Esophagus squamous epithelium (tissue), 5 donors: ENCODE measurements at places on chromosomes 12 and 14.

GRCh38 chr14:100049220-100049619 lies 16.0 kb upstream of the EVL start:
- DNase-seq, result no peak

- DNase-seq, result no peak
Observed at GRCh38 chr12:6321905-6322304, 11.4 kb downstream of the PLEKHG6 start.

- no peak for DNase-seq
Observed at GRCh38 chr12:237026-237815, 23.3 kb upstream of the SLC6A12 start.

GRCh38 chr14:106547735-106548434 lies 1021.5 kb downstream of the TMEM121 start:
- no peak for DNase-seq

DNA sequence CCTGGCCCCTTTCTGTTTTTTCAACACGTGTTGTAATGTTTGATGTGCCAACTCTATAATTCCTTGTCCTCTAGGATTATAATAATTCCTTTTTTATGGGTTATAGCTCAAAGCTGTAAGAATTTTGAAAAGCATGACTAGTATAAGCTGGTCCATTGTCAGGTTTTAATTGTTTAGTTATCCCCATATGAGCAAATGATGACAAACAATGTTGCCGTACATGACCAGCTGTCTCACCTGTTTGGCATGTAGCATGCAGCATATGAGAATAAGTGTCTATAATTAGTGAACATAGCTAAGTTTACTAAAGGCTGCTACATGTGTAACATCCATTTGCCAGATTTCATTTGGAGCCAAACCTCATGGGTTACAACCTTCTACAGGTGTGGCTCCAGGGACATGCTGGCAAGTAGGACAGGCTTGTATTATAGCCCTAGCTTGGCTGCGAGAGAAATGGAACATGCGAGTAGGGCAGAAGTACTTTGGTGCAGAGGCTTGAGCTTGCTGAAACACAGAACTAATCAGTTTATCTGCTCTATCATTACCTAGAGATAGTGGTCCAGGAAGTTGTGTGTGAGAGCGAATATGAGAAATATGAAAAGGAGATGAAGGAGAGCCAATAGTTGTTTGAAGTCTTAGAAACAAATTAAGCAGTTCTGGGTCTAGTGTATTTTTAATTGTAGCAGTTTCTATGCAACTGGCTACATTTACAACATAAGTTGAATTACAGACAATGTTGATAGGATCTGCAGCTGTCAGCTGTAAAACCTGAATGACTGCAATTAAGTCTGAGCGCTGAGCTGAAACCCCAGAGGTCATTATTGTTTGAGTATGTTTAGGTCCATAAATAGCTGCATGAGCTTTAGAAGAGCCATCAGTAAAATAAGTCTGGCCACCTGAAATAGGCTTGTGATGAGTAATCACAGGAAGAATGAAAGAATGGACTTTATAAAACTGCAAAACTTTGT lies 22.6 kb upstream of the MAPKAPK5 start:
- DNase-seq, result no peak

DNA sequence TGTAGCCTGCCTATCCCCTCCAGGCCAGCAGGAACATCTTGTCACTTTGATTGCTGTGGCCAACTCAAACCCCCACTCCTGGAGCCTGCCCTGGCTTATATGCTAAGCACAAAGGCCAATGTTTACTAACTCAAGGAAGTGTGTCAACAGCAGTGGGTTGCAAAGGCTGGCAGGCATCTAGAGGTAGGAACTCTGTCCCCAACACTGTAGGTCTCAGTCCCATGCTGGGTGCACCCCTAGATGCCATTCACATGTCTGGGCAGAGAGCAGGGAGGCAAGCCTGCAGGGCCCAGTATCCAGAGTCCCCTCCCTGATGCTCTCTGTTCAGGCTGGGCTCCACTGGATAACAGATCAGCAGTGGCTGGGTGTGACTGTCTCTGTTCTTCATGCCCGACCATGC lies 1.6 kb upstream of the HPD start:
- DNase-seq, result no peak

DNA sequence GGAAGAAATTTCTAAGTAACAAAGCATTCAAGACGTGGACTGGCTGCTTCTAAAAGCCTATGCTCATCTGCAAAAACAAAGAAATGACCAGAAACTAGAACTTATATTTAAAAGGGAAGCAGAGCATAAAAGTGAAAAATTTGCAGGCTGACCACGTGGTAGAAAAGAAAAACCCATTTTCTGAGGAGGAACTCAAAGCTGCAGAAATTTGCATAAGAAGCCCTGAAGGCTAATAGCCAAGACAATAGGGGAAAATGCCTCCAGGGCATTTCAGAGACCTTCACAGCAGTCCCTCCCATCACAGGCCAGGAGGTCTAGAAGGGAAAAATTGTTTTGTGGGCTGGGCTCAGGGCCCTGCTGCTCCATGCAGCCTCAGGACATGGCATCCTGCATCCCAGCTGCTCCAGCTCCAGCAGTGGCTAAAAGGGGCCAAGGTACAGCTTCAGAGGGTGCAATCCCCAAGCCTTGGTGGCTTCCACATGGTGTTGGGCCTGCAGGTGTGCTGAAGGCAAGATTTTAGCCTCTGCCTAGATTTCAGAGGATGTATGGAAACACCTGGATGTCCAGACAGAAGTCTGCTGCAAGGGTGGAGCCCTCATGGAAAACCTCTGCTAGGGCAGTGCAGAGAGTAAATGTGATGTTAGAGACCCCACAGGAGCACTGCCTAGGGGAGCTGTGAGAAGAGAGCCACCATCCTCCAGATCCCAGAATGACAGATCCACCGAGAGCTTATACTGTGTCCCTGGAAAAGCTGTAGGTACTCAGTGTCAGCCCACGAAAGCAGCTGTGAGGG lies 55.5 kb downstream of the CHGA start:
- no peak for DNase-seq

DNA sequence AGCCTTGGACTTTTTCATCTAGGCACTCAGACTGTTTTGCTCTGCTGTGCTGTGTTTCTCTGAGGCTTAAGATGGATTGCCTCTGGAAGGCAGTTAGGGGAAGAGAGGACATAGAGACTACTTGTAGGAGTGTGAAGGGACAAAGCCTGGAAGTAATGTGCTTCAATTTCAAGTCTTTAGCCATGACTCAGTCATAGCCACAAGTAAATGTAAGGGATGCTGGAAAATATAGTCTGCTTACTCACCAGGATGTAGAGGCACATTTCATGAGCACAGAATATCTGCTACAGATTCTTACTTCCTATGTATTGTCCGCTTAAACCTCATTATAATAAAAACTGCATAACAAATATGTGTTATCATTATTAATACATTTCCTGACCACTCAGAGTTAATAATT lies 794.3 kb upstream of the NOVA1 start:
- no peak for DNase-seq

- no peak for DNase-seq
Observed at GRCh38 chr14:102095231-102095870, 8.5 kb upstream of the HSP90AA1 start.

GRCh38 chr14:92397953-92398564 lies 75.1 kb downstream of the SLC24A4 start:
- no peak for DNase-seq
